Activated CD4-positive, alpha-beta T cell treated with anti-CD3 and anti-CD28 coated beads for 24 hours (primary cell): ENCODE measurements at places on chromosomes 2 and 18.

- no peak for DNase-seq
Observed at GRCh38 chr18:48781163-48781987, 169.4 kb downstream of the SMAD7 start.

- DNase-seq, result no peak
Observed at GRCh38 chr2:16650287-16651249, 15.1 kb downstream of the CYRIA start.

DNA sequence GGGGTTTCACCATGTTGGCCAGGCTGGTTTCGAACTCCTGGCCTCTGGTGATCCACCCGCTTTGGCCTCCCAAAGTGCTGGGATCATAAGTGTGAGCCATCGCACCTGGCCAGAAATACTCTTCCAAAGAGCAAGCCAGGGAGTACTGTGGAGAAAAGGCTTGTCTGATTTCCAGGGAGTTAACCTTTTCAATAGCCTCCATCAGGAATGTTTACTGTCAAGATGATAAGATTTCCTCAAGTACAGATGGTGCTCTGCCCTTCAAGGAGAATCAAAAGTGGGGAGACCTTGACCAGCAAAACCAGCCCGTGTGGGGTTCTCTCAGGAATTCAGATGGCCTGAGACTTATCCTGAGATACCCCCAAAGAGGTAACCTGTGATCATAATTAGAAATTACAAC is 237.2 kb downstream of the PRKCE start:
- DNase-seq, result no peak

- no peak for DNase-seq
Observed at GRCh38 chr2:138333677-138334076, 167.9 kb upstream of the SPOPL start.

DNA sequence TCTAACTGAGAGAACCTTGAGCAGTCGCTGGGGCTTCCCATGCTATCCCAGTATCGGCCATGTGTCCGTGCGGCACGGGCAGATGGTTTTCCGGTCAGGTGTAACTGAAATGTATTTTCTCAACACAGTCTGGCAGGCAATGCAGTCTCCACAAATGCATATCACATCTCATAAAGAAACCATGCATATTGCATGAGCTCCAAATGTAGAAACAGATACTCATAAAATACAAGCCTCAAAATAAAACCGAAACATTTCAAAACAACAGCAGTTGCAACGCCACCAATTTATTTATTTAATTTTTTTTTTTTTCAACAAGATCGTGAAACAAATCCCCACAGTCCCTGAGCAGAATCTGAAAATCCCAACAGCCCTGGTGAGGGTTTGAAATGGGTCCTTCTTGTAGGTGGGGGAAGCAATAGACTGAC is 299.4 kb downstream of the LPIN1 start:
- no peak for DNase-seq

- DNase-seq, result no peak
Observed at GRCh38 chr18:64199581-64199980, 50.7 kb upstream of the LINC00305 start.

DNA sequence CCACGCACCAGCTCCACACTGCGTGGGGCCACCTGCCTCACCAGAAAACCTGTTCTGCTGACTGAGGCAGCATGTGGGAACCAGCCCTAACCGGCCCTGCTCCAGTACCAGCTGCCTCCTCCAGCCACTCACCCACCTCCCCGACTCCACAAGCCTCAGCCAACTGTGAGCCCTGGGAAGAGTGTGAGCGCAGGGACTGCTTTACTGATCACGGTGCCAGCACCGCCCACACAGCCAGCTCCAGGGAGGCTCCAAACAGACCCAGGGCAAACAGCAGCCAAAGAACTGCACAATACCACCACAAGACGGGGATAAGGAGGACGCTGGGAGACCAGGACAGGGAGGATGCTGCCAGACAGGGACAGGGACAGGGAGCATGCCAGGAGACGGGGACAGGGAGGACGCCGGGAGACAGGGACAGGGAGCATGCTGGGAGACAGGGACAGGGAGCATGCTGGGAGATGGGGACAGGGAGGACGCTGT is 28.4 kb downstream of the EIPR1 start:
- DNase-seq, result no peak
